Large intestine (tissue), 12 donors: ENCODE measurements at places on chromosomes 5 and 9. TPM values are rescaled to one million over a fixed set of nuclear protein-coding genes. Genes with fewer than 3 reads are reported as not detected.

GRCh38 chr5:37054391-37054790, 177.8 kb downstream of the NIPBL start:
- no peak for DNase-seq

Gene GPR107
- 32.3 TPM for polyA plus RNA-seq

GRCh38 chr5:1217596-1218206, 7.5 kb upstream of the SLC6A18 start:
- DNase-seq, result no peak

DNA sequence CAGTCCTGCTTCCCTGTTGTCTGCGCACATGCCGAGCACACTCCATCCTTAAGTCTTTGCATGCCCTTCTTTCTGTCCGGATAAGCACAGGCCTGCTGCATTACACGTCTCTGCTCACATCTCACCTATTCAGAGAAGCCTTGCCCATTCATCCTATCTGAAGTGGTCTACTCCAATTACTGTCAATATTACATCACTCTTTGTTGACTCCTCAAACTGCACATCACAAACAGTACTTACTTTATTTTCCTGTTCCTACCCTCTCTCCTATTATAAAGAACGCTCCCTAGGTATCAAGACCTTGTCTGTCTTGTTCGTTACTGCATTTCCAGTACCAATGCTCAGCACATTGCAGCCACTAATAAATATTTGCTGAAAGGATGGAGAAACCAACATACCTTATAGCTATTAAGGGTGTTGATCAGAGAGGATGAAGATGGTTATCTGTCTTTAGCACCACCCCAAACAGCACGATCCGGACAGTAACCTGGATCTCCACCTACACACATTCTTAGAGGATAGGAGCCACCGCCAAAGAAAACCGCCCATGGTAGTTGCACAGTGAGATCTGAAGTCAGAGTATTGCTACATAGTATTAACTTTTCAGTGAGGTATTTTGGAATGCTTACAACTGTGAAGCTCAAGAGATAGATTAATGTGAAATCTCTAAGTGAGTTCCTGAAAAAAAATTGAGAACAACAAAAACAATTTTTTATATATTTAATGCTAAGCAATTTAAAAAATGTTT, 1.6 kb upstream of the PRRC1 start:
- DNase-seq, result no peak

DNA sequence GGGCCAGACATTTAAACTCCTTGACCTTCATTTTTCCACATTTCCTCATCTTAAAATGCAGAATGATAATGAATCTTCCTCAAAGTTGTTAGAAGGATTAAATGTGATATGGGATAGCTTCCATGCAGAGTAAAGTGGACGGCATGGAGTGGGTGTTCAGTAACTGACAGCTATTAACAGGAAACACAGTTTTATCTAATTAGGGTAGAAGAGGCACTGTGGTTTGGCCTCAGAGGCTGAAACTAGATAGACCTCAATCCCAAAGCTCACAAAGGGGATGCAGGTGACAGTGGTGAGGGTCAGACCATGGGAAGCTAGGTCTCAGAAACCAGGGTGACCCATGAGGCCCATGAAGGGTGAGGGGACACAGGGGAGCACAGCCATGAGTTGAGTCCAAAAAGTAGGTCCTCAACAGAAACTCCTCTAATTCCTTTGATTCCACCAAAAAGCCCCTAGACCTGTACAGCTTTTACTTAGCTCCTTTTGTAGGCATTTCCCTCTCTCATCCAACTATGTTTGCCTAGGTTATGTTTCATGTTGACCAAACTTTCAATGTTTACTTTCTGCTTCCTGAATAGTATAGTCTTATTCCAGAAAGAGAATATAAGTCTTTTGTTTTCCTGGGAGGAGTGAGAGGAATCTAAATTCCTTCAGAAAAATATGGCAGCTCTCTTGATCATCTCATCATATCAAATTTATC, 27.9 kb upstream of the GLDC start:
- DNase-seq, result no peak

- DNase-seq, result peak; percentile 22
These were observed 84.1 kb upstream of the DMRT1 start for GRCh38 chr9:757246-757881.

DNA sequence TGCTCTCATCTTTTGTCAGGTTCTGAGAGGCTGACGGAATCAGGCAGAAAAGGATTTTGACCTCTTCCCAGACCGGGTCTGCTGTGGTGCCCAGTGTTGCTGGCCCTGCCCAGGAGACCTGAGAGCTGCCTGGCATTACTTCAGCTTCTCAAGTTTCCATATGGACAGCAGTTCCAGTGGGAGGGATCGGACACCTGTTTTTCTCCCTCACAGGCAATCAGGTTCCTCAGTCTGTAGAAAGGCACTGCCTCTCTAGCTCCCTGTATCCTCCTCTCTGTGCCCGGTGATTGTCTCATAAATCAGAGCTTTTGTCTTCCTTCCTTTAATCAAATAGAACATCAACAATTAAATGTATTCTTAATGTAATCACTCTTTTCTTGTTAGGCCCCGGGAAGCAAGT, 198.7 kb downstream of the SEMA6A start:
- no peak for DNase-seq

Gene CAMK2A
- 1.1 TPM for polyA plus RNA-seq

DNA sequence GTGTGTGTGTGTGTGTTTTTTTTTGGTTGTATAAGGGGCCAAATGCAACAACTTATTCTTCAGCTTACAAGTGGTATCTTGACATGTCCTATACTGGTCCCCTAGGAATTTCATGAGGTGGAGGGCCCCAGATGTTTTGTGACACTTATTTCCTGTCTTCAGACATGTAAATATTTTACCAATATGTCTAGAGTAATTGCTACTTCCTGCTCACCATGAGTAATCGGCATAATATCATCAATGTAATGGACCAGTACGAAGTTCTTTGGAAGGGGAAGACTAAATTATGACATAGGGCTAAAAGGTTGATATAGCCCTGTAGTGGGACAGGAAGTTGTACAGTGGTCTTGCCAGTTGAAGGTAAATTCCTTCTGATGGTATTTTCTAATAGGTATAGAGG, 3.7 kb upstream of the OTULIN start:
- DNase-seq, result no peak

Gene REEP2
- polyA plus RNA-seq, result 38.6 TPM

Gene IFNA13
- polyA plus RNA-seq, result 0.12 TPM

- DNase-seq, result no peak
These were observed 33.5 kb upstream of the FST start for GRCh38 chr5:53446908-53447307.

Gene PCDHGB7
- polyA plus RNA-seq, result 3.6 TPM

DNA sequence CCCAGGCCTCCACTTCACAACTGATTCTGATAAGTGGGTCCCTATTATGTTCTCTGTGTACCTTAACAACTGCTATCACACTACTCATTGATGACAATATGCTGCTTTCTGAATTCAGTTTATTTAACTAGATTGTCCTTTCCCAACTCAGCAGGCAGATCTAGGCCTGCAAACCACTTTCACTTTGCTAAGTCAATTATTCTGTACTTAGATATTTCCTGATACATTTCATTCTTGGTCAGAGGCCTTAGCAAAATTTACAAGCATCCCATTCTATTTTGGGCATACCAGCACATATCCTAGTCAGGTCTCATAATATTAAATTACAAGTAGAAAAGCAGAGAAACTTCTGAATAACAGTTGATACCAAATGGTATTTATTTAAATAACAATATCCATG, 235.7 kb upstream of the HAPLN1 start:
- no peak for DNase-seq

- DNase-seq, result no peak
These were observed 258.3 kb upstream of the NR4A3 start for GRCh38 chr9:99563364-99563763.

Gene FBXL7
- polyA plus RNA-seq, result 7.2 TPM

DNA sequence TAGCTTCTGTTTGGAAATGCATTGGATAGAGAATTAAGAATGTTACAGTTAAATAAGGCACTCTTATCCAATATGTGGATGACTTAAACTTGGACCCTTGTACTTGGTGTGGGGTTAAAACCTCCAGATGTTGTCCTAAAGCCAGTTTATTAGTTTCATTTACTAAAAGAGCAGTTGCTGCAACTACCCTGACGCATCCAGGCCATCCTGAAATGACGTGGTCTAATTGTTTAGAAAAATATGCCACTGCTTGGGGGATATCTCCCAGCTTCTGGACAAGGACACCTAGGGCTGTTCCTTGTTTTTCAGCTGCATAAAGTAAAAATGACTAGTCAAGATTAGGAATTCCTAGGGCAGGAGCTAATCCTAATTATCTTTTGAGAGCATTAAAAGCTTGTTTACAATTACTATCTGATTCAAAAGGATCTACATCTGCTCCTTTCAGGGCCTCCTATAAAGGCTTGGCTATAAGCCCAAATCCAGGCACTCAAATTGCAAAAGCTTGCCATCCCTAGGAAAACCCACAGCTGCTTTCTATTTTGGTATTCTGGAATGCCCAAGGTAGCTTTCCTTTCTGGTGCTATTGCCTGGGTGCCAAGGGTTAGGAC, 45.7 kb upstream of the SLCO4C1 start:
- DNase-seq, result no peak

- DNase-seq, result no peak
These were observed 267.5 kb downstream of the ENC1 start for GRCh38 chr5:74373076-74373475.
